ENCODE measurements at places on chromosomes 2 and 18.

DNA sequence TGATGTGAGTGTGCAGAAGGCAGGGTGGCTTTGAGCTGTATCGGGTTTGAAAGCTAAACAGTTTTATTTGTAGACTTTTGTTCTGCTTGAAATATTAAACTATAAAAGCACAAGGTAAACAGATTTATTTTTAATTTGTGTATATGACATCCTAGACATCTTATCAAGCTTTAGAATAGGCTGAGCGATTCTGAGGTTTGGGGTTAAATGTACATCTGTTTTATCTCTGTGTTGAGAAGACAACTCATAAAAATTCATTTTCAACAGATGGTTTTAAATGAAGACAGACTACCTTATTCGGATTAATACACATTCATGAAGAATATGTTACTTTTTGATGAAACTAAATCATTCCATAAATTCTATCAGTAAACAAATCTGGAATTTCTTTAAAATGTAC is 368.8 kb downstream of the RPRM start:
- no peak for DNase-seq

DNA sequence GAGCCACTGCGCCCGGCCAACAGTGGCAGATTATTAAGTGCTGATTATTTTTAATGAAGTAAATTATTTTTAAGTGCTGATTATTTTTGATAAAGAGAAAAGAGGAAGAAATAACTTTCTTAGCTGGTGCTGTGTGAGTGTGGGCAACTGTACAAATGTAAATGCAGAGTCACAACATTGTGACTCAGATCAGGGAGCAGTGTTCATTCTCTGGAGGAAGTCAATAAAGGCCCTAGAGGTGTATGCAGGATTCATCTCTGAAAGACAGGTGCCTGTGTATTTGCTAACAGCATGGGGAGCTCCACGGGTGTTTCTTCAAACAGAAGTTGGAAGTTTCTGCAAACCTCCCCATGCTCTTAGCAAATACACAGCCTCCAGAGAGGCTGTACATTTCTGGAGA is 6.2 kb downstream of the KRTCAP3 start:
- DNase-seq: no peak

- no peak for DNase-seq
Measured at GRCh38 chr2:227147023-227147422, 17.0 kb downstream of the COL4A4 start.

- no peak for DNase-seq
Measured at GRCh38 chr2:118857677-118858484, 10.4 kb upstream of the EN1 start.

- peak; percentile 45 for DNase-seq
Measured at GRCh38 chr2:196201229-196202009, 30.0 kb upstream of the STK17B start.

GRCh38 chr2:10780491-10780820 is 32.1 kb downstream of the PDIA6 start:
- no peak for DNase-seq

DNA sequence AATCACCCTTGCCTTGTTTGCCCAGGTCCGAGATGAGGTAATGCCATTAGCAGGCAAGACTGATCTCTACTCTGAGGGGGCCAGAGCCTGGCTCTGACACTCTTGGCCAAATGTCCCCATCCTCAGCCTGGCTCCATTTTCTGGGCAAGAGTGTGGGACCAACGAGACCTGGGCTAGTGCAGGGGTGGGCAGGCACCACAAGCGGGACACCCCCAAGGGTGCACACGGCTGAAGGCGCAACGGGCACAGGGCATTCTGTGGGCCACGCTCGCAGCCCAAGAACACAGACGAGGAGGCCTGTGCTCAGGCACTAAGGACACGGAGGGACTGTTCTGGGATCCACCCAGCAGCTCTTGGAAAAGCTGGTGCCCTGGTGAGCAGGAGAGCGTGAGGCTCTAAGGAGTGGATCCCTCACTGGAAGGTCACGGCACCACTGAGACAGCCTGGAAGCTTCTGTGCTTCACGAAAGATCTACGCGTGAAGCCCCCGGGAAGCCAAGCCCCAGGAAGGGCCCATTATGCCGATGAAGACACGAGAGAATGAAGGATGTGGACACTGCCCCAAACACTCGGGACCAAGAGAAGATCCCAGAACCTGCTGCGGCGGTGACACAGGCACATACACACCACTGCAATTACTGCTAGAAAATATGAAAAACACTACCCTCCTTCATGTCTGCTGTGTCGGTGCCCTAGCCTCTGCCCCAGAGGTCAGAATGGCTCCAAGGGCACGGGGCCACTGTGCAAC is 138.2 kb downstream of the HDAC4 start:
- DNase-seq: no peak

DNA sequence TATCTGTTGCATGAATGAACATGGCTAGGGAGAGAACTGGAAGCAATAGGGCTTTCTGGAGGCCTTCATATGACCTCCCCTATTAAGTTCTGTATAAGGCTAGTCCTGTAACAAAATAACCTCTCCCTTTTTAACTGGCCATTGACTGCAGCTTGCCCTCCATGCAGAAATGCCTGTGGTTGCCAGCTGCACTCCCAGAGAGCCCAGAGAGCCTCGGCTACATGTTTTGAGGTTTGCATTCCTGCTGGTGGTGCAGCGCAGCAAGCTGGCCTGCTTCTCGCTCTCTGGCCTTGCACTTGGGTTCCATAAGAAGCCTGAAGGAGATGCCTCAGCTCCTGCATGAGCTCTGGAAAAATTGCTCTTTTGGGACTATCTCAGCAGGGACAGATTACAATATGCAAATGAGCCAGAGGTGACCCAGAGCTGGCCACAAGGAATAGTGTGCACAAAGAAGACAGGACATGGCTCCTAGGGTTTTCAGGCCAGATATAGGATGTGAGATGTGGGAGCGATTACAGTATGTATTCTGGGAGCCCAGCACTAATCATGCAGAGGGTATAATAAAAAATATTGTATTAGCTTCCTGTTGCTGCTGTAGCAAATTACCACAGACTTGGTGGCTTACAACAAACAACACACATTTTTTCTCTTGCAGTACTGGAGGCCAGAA is 186.7 kb downstream of the INSIG2 start:
- DNase-seq: no peak

DNA sequence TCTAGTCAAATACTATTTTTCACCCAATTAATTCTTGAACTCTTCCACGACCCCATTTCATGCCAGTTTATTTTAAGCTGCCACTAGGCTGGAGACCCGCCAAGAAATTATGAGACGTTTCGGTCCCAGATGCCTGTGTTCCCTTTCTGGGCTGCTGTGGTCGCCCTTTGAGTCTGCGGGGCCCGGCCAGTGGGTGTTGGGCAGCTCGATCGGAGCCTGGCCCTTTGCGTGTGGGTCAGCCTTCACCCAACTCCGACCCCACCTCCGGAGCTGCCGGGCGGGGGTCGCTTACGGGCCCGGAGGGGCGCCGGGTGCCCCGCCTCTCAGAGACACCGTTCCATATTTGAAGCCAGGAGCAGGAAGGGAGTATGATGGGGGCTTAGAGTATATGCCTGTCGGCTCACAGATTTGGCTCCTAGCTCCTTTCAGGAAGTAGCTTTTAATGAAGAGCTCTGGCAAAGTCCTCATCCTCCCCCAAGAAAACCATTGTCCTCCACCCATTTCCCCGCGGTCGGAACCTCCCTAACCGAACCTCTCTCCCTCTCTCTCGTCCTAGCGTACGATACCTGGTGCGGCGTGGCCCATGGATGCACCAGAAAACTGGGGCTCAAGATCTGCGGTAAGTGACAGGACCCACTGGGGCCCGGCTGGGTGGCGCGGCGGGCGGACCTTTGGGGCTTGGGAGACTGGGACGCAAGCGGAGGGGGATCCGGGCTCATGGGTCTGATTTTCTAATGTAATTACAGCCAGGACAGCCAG is 5.0 kb downstream of the GAD1 start:
- no peak for DNase-seq

GRCh38 chr2:156601855-156602551 is 165.8 kb downstream of the GPD2 start:
- no peak for DNase-seq

GRCh38 chr2:216701544-216701943 is 6.2 kb upstream of the IGFBP5 start:
- no peak for DNase-seq

All from dermis blood vessel endothelial cell (primary cell).